ENCODE measurements at places on chromosomes 13 and 19. TPM values are rescaled to one million over a fixed set of nuclear protein-coding genes. Genes with fewer than 3 reads are reported as not detected.

Gene REEP6
- total RNA-seq, result 4.6 TPM

Gene POU4F1
- 0.93 TPM for total RNA-seq

Gene ZNF723
- 0.29 TPM for total RNA-seq

Gene CATSPERD
- total RNA-seq, result not detected

Gene GRIN2D
- not detected for total RNA-seq

Gene ARRDC5
- total RNA-seq, result not detected

Gene LGALS7B
- not detected for total RNA-seq

Gene DMRTC2
- total RNA-seq, result not detected

Gene MPND
- total RNA-seq, result 5.1 TPM

Gene WDR87
- total RNA-seq, result not detected

Gene ZNF773
- total RNA-seq, result 23.1 TPM

Gene ZNF540
- 0.15 TPM for total RNA-seq

Gene PTPRH
- total RNA-seq, result 16.5 TPM

All from A375 (cell line).